ENCODE measurements at places on chromosomes 7 and 10.

GRCh38 chr7:127816354-127817190 lies 164.6 kb downstream of the SND1 start:
- DNase-seq: no peak

- DNase-seq: no peak
Observed at GRCh38 chr7:150974468-150975391, 3.4 kb downstream of the KCNH2 start.

GRCh38 chr7:44973610-44974401 lies 5.0 kb downstream of the MYO1G start:
- no peak for DNase-seq

GRCh38 chr7:12557282-12557681 lies 13.2 kb upstream of the SCIN start:
- DNase-seq: no peak

GRCh38 chr10:129495698-129496097 lies 28.7 kb downstream of the MGMT start:
- no peak for DNase-seq

DNA sequence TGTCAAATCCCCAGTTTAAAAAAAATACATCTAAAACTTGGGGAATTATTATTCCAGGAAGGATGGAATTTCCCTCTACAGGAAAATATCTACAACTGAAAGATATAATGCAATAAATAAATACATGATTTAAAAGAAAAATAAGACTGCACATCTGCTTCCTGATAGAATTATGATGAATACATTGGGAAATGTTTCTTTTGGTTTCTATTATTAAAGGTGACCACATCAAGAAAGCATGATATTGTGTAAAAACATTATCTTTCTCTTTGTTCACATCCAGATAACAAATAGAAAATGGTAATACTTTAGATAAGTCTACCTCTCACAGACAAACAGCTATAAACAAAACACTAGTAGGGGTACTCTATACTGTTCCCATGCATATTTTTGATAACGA lies 19.2 kb downstream of the SEMA3D start:
- DNase-seq: no peak

- DNase-seq: no peak
Observed at GRCh38 chr7:146937836-146938235, 821.2 kb downstream of the CNTNAP2 start.

DNA sequence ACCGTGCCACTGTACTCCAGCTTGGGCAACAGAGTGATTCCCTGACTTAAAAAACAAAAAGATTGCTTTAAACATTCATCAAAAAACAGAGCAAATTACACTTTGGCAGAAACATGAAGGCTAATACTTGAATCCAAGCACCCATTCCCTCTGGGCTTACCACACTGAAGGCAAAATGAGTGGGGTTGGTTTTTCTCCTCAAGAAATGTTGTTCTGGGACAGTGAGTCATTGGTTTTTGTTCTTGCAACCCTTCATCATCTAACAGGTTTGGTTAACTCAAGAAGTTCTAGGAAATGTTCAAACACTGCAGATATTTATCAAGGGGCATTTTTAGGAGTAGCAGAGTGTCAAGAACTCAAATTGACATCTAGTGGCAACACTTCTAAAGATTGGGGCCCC lies 60.5 kb downstream of the KIAA1217 start:
- no peak for DNase-seq

GRCh38 chr10:98422182-98422581 lies 7.2 kb upstream of the PYROXD2 start:
- DNase-seq: no peak

- DNase-seq: peak; percentile 14
Observed at GRCh38 chr7:125358551-125359167, 429.0 kb upstream of the POT1 start.

DNA sequence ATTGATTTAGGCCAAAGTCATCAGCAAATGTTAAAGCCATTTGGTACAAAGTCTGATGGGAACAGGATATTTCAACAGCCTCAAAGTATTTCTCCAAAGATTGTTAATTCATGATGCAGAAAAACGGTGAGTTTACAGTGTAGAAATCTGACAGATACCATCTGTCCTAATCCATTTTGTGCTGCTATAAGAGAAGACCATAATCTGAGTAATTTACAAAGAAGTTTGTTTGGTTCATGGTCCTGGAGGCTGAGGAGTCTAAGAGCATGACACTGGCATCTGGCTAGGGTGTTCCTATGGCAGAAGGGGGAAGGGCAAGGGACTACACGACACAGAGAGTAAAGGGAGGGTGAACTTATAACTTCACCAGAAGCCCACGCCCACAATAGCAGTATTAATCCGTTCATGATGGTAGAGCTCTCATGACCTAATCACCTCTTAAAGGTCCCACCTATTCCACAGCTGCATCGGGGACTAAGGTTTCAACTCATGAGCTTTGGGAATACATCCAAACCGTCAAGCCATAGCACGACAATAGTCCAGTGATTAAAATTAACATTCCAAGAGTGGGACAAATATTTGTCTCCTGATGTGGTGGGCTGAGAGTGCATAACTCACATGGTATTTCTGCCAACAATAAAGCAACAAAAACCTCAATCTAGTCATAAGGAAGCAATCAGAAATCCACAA lies 298.6 kb upstream of the AKR1E2 start:
- no peak for DNase-seq

DNA sequence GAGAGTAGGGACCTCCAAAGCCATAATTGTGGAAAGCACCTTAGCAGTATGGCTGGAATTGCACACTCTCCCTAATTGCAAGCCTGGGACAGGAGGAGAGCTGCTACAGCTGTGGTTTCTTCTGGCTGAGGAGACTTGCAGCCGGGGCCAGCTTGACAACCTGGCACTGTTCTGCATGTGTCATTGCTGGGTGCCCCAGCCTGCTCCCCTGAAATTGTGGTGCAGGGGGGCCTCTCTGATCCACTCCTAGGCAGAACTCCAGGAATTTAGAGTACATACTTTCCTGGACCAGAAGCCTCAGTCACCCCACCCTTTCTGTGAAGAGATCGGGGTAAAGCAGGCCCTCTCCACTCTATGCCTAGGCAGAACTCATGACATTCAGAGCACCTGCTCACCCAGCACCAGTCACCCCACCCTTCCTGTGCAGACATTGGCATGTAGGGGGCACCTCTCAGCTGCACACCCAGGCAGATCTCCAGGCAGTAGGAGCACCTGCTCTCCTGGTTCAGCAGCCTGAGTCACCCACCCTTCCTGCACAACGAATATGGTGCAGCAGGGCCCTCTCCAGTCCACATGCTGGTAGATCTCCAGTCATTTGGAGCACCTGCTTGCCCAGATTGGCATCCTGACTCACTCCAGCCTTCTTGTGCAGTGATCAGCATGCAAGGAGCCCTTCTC lies 34.4 kb upstream of the DYNC1I1 start:
- no peak for DNase-seq

GRCh38 chr7:105209870-105210269 lies 178.9 kb downstream of the SRPK2 start:
- no peak for DNase-seq

GRCh38 chr7:29371472-29371871 lies 176.9 kb downstream of the CHN2 start:
- no peak for DNase-seq

- DNase-seq: no peak
Observed at GRCh38 chr10:49596493-49596809, 13.7 kb upstream of the SLC18A3 start.

DNA sequence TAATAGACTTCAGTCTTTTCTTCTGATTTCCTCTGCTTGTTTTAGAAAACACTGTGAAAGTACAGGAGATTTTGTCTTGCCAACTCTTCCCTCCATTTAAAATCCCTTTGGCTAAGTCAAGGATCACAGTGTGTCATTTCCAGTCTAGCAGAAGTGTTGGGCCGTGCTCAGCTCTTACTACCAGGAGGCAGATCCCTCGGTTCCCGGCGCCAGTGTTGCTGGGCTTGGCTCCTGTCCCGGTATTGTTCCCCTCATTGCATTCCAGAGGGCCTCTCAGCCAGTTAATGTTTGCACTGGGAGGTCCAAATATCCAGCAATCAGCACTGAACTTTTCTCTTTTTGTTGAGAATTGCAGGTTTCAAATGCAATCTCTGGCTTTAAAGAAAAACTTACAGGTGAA lies 612.1 kb upstream of the MGMT start:
- peak; percentile 72 for DNase-seq

- DNase-seq: no peak
Observed at GRCh38 chr10:112080231-112080630, 103.3 kb downstream of the GPAM start.

GRCh38 chr10:70513848-70514309 lies 35.3 kb downstream of the PALD1 start:
- no peak for DNase-seq

GRCh38 chr10:101708870-101709269 lies 13.9 kb upstream of the FBXW4 start:
- no peak for DNase-seq

DNA sequence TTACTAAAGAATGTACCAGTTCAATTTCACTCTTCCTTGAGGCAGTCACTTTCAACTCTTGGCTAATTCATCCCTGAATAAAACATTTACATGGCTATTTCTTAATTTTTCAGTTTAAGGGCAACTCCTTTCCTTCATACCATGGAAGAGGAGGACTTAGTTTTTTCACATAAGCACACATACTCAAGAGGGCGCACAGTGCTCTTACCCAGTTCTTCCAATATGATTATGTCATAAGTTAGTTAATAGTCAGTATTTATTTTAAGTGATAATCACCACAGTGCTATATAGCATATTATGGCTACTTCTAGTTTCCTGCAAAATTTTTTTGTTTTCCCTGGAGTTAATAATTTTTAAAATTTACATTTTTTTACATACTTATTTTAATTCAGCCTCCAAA lies 58.6 kb downstream of the SND1 start:
- DNase-seq: no peak

DNA sequence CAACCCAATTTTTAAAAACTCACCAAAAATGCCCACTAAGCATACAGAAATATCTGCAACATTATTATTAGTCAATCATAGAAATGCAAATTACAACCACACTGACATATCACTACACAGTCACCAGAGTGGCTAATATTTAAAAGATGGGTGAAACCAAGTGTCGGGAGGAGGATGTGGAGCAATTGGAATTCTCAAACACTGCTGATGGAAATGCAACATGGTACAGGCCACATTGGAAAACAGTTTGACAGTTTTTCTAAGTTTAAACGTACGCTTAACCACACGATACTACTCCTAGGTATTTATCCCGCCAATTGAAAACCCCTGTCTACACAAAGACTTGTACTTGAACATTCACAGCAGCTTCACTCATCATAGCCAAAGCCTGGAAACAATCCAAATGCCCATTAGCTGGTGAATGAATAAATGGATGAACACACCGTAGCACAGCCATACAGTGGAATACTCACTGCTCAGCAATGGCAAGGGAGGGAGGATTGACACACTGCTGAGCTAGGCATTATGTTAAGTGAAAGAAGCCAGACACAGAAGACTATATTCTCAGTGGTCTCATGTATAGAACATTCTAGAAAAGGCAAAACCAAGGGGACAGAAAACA lies 16.3 kb downstream of the GCK start:
- no peak for DNase-seq

DNA sequence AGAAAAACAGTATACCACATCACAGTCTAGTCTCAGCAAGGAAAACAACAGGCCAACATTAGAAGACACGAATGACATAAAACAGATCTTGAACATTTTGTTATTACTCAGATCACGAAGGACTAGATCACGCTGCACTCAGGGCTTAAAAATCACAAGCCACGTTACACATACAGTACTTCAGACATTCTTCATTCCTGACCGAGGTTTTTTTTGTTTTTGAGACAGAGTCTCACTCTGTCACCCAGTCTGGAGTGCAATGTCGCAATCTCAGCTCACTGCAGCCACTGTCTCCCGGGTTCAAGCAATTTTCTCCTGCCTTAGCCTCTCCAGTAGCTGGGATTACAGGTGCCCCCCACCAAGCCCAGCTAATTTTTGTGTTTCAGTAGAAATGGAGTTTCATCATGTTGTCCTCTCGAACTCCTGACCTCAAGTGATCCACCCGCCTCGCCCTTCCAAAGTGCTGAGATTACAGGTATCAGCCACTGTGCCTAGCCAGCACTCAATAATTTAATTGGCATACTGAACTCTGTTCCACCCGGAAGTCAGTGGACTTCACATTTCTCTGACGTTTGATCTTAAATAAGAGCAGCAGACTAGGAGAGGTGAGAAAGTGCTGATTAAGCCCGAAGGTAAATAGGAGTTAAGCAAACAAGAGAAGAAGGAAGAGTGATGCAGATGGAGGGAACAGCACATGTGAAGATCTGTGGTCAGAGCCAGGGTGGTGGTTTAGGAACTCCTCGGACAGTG lies 3.5 kb downstream of the AIMP2 start:
- no peak for DNase-seq

DNA sequence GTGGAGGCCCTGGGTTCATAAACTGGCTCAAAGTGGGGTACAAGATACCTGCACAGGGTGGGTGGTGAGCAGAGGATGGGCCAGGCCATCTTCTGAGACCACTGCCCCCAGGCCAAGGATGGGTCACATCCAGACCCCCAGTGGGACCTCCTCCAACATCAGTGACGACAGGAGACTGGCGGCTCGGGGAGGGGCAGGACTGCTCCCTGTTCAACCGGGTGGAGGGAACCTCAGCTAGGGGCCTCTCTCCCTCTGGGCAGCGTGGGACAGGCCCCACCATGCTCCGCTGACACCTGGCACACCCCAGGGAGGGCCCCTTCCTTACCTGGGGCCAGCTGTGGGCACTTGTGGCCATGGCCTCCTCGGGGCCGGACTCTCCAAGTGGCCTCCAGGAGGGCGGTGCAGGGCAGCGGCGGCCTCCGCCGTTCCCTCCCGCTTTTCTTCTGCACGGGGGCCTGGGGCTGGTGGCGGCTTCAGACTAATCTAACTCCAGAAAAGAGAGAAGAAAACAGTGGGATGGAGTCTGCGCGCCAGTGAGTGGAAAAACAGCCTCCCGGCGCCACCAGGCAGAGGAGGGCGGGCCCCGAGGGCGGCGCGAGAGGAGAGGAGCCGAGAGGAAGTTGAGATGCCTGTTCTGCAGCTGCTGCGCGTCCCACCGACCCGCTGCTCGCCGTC lies at the start of gene CALHM2:
TSS of gene CALHM2 (minus strand) at position 540 of the 675 bp plus-strand sequence. CDS start 2,429 bp downstream, outside the sequence.
- no peak for DNase-seq

- peak; percentile 82 for DNase-seq
Observed at GRCh38 chr10:107741971-107742370, 577.5 kb upstream of the SORCS1 start.

DNA sequence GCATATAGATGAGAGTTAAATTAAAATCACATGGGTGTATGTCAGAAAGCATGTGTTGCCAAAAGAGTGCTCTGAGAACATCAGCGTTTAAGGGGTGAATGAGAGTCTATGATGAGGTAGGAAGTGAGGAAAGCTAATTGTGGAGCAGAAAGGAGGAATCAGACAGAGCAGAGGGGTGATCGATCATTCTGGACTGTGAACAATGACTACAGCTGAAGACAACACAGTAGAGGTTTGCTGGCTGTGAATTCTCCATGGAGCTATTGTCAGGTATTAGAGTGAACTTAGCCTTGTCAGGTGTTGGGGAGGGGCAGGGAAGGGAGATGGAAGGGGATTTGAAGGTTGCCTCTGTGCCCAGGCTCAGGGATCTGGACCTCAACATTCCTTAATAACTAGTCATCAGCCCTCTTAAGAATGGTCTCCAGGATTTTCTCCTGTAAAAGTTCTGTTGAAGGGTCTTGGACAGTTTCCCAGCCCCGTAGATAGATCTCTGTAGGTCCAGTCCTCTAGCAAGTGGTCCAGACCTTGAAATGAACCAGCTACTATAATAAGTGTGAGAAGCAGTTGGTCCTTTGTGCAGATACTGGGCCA lies 57.1 kb downstream of the KIF5B start:
- DNase-seq: no peak

Data from kidney capillary endothelial cell (primary cell).